Stimulated activated CD8-positive, alpha-beta memory T cell treated with anti-CD3 and anti-CD28 coated beads, Interleukin-7, amount 100 ng/mL, for 24 hours (primary cell): ENCODE measurements at places on chromosomes 7 and 10.

DNA sequence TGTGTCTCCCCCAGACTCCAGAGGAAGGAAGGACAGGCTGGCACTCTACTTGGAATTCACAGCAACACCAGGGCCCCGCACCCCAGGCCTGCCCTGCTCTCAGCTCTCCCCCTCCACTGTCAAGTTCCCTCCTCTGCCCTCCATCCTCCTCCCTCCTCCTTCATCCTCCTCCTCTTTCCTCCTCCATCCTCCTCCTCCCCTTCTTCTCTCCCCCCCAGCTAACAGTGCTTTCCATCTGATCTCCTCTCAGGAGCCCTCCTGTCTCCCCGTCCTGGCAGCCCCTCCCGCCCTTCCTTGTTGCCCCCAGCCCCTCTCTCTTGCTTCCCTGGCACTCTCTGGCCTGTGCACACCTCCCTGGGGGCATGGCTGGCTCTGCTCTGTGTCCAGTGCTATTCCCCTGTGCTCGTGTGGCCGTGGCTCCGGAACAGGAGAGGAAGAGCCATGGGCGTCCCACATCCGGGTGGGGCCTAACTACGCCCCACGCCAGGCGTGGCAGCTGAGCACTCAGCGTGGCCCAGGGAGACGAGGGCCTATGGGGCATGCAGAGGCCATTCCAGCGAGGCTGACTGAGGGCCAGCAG lies 64.2 kb downstream of the PWWP2B start:
- no peak for DNase-seq

DNA sequence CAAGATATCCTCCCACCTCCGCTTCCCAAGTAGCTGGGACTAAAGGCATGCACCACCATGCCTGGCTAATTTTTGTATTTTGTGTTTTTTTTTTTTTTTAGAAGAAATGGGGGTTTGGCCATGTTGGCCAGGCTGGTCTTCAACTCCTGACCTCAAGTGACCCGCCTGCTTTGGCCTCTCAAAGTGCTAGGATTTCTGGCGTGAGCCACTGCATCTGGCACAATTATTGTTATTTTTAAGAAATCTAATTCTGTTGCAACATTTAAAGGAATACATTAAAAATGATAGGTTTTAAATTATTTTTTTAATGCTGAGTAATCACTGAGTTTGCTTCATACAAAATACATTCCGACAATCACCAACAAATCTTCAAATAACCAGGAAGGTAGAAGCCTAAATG lies 178.1 kb upstream of the SEMA3E start:
- no peak for DNase-seq

GRCh38 chr10:78478919-78479318 lies 445.3 kb downstream of the RPS24 start:
- DNase-seq = no peak

DNA sequence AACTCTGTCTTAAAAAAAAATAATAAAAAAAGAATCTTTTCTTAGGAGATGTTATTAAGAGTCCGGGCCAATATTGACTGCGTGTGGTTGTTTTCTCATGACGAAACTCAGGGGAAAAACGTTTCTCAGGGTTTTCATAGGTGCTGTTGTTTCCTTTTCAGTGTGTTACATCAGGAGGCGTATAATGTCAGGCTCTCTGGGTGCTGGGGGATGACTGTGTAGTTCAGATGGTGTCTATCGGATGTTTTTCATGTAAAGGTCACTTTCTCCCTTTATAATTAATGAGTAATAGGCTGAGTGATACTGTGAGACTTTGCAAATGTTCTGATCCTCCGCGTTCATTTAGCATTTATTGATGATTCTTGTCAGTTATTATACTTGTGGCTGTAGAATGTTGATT lies 84.1 kb downstream of the TAF3 start:
- no peak for DNase-seq

DNA sequence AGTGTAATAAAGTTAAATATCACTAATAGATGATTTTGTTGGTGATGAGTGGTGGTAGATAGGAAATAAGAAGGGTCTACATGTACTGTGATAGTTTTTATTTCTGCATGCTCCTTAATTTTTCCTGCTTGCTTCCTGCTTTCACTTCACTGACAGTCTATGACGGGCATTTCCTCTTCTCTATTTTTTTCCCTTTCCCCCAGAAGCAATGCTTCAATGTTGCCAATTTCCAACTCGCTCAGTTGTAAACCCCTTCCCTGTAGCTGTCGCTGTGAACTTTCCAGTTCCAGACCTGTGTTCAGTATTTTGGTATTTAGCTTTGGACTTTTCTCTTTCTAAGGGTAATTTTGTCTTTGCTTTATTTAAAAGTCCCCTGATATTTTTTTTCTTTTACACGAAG lies 123.5 kb upstream of the AGR3 start:
- no peak for DNase-seq

- no peak for DNase-seq
Observed at GRCh38 chr7:128968624-128969023, 30.9 kb downstream of the IRF5 start.

DNA sequence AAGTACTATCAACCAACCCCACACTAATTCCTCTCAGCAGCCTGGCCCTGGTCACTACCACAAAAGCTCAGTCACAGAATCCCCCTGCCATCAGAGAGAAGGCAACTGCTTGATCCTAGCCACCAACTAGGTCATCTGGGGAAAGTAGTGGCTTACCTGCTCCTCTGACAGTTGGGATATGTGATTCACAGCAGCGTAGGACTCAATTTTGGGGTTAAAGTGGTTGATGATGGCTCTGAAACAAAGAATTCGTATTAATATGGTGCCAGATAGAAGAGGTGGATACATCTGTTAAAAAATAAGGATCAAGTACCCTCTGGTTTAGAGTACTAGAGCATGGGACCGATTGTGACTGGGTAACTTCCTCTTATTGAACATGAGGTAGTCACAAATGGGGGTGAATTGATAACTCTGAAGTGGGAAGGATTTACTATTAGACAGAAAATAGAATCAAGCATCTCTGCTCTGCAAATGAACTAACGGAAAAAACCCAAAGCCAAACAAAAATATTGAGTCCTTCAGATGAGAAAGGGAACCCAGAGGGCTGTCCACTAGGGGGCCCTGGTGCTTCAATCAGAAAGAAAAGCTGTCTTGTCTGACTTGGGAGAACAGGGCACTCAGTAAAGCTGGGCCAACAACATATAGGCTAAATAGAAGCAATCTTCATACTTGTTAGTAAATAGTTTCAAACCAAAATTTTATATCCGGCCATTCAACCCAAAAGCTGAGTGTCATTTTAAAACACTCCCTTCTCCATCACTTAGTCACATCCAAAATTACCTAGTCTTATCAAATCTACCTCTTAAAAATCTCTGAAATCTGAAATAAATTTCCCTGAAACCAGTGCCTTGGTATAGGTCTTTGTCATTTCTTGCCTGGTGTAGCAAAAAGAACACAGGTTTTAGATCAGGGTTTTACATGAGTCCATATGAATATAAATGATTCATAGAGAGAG lies 45.9 kb upstream of the KCNIP2 start:
- peak; percentile 51 for DNase-seq

- no peak for DNase-seq
Observed at GRCh38 chr7:155922067-155922816, 110.0 kb upstream of the SHH start.

GRCh38 chr10:50470345-50470744 lies 153.4 kb downstream of the SGMS1 start:
- DNase-seq = no peak

GRCh38 chr7:158449266-158449665 lies 138.4 kb downstream of the PTPRN2 start:
- no peak for DNase-seq

DNA sequence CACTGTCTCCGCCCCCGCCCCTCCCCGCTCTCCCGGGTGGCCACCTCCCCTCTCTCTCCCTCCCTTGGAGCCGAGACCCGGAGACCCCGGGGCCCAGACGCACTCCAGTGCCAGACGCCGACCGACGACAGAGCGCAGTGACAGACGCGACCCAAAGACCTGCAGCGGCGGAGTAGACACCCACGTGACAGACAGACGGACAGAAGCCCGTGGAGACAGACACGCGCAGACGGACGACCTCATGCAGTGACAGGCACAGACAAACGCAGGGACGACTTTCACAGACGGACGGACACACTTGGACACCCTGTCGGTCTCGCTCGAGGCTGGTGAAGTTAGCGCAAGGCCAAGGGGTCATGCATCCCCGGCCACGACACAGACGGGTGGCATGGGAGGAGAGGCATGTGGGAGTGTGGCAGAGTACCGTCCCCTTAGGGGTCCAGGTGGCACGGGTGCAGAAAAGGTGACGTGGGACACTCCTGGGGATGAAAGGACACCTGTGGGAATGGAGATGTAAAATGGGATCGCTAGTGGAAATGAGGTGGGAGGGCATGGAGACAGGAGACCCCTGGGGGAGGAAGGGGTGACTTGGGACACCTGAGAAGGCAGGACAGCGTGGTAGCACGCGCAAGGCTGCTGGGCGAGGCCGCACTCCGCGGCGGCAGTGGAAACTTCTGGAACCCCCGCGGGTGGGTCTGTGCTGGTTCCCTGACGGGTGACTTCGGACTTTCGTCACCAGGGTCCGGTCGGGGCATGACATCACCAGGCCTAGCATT lies 456 bp upstream of the ACHE start:
- no peak for DNase-seq

DNA sequence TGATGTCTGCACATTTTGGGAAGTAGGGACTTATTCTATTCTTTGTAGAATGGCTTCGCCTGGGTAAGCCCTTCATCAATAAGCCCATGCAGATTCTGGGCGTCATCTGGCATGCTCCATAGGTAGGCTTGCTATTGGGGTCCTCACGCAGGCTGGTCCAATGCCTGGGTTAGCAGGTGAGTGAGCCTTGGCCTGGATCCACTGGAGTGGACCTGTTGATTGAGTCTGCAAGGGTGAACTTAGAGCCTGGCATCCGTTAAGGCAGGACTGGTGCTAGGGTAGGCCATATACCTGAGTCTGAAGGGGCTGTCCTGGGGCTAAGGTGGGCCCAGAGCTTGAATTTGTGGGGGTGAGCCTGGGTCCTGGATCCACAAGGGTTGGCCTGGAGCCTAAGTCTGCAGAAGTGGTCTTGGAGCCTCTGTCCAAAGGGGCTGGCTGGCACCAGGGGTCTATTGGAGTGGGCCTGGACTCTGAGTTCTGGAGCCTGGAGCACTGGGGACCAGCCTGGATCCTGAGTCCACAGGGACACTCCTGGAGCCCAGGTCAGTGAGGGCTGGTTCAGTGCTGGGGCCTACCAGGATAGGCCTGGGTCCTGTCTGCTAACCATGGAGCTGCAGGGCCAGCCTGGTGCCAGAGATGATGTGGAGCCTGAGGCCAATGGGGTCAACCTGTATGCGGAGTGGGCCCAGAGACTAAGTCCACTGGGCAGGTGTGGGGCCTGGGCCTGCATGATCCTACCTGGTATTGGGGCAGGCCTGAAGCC lies 297.7 kb downstream of the PTPRN2 start:
- DNase-seq = no peak

DNA sequence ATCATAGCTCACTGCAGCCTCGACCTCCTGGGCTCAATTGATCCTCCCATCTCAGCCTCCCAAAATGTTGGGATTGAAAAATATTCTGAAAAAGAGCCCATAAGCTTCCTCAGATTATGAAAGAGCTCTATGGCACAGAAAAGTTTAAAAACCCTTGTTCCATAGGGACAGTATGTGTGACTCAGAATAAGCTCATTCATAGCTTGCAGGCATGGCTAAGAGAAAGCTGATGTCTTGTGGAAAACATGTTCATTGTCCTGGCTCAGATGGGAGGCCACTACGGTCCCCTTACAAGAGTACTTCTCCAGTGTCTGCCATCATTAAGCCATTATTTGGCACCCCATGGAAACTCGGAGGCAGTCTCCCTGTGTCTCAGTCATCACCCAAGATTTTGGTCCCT lies 64.0 kb downstream of the CCDC3 start:
- DNase-seq = no peak

GRCh38 chr10:99912041-99912440 lies 97.7 kb downstream of the DNMBP start:
- DNase-seq = no peak

GRCh38 chr10:44369296-44369695 lies 15.6 kb downstream of the CXCL12 start:
- DNase-seq = no peak

- no peak for DNase-seq
Observed at GRCh38 chr10:118920206-118920605, 109.3 kb upstream of the NANOS1 start.

DNA sequence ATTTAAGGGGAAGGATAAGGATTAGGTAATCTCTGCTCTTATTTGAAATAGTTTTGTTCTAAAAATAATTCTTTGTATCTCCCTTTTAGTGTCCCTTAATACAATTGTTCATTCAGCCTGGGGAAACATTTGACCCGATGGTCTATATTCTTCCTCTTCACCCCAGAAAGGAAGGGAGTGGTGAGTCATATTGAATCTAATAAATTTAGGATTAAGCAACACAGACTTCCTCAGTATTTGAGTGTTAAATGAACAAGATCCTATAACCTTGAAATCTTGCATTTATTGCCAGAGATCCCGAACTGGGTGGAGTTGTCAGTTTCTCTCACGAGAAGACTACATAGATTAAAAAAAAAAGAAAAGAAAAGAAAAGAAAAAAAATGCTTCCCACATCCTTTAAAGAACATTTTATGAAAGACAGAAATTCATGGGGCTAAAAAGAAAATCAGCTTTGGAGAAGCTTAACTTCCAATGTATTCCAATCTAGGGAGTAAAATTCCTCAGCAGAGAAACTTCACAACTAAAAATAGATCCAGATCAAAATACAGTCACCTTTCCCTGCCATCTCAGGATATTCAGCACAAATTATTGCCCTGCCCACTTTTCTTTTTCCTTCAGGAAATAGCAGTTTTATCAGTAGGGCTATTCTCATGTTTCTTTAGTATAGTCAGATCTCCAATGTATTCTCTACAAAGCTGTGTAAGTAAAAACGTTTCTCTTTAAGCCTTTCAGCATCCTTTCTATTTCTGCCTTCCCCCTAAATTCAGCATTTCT lies 82.2 kb downstream of the SEMA3D start:
- no peak for DNase-seq

GRCh38 chr10:89217057-89217990 lies 10.2 kb upstream of the CH25H start:
- peak; percentile 35 for DNase-seq

GRCh38 chr7:115135146-115135545 lies 213.3 kb downstream of the MDFIC start:
- no peak for DNase-seq
